Body of pancreas (tissue), 4 donors: ENCODE measurements at places on chromosomes 11 and 22.

GRCh38 chr11:836274-836673, 3.5 kb downstream of the CD151 start:
- DNase-seq = no peak

- no peak for DNase-seq
Measured at GRCh38 chr11:114131461-114131864, 72.0 kb downstream of the ZBTB16 start.

- DNase-seq = no peak
Measured at GRCh38 chr11:2586793-2587131, 113.0 kb downstream of the KCNQ1OT1 start.

- DNase-seq = no peak
Measured at GRCh38 chr11:12108875-12109453, 1.4 kb upstream of the MICAL2 start.
